ENCODE measurements at places on chromosomes 13 and 19. TPM values are rescaled to one million over a fixed set of nuclear protein-coding genes. Genes with fewer than 3 reads are reported as not detected.

GRCh38 chr19:1438933-1439354, 748 bp downstream of the RPS15 start:
- H3K27me3 ChIP-seq, result no peaks in the 10 kb centered on the region
- peaks cover 79% of the 10 kb centered on the region for H3K36me3 ChIP-seq
- H3K27ac ChIP-seq, result peak overlapping the region; percentile 100
- peaks cover 6% of the 10 kb centered on the region for H3K4me1 ChIP-seq

GRCh38 chr13:92315265-92315664, 911.3 kb upstream of the GPC6 start:
- peaks cover 6% of the 10 kb centered on the region for H3K4me1 ChIP-seq
- H3K27ac ChIP-seq, result no peak overlapping the region
- DNase-seq, result no peak
- no peak overlapping the region for H3K4me3 ChIP-seq
- no peaks in the 10 kb centered on the region for H3K36me3 ChIP-seq

GRCh38 chr13:73366241-73366640, 307.4 kb downstream of the KLF5 start:
- H3K4me1 ChIP-seq, result peaks cover 21% of the 10 kb centered on the region
- peak; percentile 13 for DNase-seq
- no peaks in the 10 kb centered on the region for H3K36me3 ChIP-seq
- H3K27ac ChIP-seq, result no peak overlapping the region
- H3K27me3 ChIP-seq, result no peaks in the 10 kb centered on the region

- H3K4me3 ChIP-seq, result no peak overlapping the region
- no peak overlapping the region for H3K27ac ChIP-seq
- H3K36me3 ChIP-seq, result peaks cover 4% of the 10 kb centered on the region
- H3K4me1 ChIP-seq, result no peaks in the 10 kb centered on the region
- no peak for DNase-seq
Measured at GRCh38 chr13:40376867-40377535, 289.4 kb downstream of the FOXO1 start.

GRCh38 chr13:76993021-76993420, 1.1 kb downstream of the CLN5 start:
- H3K36me3 ChIP-seq, result peaks cover 27% of the 10 kb centered on the region
- DNase-seq, result no peak
- no peaks in the 10 kb centered on the region for H3K27me3 ChIP-seq
- H3K4me3 ChIP-seq, result peak overlapping the region; percentile 93

DNA sequence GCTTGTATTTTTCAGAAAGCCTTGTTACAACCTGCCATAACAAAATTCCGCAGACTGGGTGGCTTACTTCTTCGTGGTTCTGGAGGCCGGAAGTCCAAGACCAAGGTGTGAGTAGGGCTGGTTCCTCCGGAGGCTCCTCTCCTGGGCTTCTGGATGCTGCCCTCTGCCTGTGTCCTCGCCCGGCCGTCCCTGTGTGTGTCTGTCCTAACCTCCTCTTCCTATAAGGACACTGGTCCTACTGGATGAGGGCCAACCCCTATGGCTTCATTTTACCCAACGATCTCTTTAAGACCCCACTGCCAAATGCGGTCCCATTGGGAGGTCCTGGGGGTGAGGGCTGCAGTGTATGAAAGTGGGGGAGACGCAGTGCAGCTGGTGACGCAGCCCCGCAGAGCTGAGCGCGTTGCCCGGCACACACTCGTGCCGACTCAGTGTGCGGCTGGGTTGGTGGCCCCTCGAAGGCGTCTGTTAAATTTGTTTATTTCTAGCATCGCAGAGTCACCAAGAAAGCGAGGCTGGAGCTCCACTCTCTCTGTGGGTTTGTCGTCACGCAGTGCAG, 116.7 kb downstream of the SOX1 start:
- DNase-seq, result no peak
- H3K27ac ChIP-seq, result no peak overlapping the region

DNA sequence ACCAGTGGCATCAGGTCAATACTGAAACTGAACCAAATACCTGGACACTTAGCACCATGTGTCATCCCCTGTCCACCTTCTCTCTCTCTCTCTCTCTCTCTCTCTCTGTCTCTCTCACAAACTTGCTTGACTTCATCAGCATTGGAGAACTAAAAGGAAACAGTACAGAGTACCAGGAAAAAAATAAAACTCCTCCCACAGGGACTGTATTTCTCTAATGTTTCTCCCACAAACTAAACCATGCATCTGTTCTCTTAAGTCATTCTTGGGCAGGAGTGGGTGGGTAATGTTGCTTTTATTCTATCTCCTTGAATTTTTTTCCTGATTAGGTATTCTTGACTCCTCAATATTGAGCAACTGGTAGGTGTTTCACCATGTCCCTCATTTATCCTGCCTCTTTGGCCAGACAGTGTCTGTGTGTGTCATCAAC, 112.9 kb upstream of the CACNA1A start:
- H3K27ac ChIP-seq, result peak overlapping the region; percentile 17
- H3K4me1 ChIP-seq, result peaks cover 29% of the 10 kb centered on the region
- peak; percentile 48 for DNase-seq
- no peaks in the 10 kb centered on the region for H3K27me3 ChIP-seq
- H3K36me3 ChIP-seq, result no peaks in the 10 kb centered on the region

- no peak for DNase-seq
- no peaks in the 10 kb centered on the region for H3K36me3 ChIP-seq
- H3K27me3 ChIP-seq, result no peaks in the 10 kb centered on the region
- H3K4me3 ChIP-seq, result no peak overlapping the region
- H3K4me1 ChIP-seq, result no peaks in the 10 kb centered on the region
Measured at GRCh38 chr19:28437390-28438346, 775.3 kb downstream of the UQCRFS1 start.

GRCh38 chr13:113862931-113863523, 849 bp downstream of the GAS6 start:
- peak overlapping the region; percentile 68 for H3K4me3 ChIP-seq
- peaks cover 34% of the 10 kb centered on the region for H3K4me1 ChIP-seq
- no peaks in the 10 kb centered on the region for H3K27me3 ChIP-seq
- H3K36me3 ChIP-seq, result peaks cover 12% of the 10 kb centered on the region
- H3K27ac ChIP-seq, result peak overlapping the region; percentile 61

DNA sequence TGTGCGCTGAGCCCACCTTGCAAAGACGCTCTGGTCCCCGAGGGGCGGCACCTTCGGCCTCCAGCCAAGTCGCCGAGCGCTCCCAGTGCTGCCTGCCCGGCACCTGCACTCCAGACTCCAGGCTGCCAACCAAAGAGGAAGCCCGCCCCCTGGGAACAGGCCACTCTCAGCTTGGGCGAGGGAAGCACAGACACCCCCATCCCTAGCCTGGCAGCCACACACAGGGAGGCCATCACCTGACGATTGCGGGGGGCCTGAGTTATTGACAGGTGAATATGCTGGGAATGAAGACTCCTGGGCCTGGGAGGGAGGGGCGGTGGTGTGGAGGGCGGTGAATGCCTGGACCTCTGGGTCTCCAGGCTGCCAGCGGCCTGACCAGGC, 10.3 kb upstream of the ZNF492 start:
- no peak overlapping the region for H3K4me3 ChIP-seq
- H3K27ac ChIP-seq, result no peak overlapping the region
- no peak for DNase-seq
- no peaks in the 10 kb centered on the region for H3K36me3 ChIP-seq

DNA sequence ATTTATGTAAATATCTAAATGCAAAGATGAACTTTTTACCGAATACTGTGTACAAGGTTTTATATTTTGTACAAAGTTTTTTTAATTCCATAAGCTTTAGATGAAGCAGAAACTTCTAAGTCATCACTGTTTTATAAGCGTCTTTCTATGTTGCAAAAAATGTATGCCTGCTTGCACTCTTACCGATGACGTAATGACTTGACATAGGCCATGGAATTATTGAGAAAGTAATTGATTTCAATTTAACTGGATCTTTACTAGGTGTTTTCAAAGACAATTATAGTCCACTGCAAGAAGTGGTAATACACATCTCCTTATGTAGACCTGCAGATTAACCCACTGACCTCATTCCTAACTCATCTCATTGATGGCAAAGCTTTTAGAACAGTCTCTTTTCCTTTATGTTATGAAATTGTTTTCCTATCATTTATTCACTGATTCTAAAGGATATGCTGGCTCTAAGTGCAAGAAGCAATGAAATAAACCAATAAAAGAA, 10.4 kb downstream of the DACH1 start:
- H3K27me3 ChIP-seq, result peaks cover 76% of the 10 kb centered on the region
- H3K36me3 ChIP-seq, result no peaks in the 10 kb centered on the region
- H3K27ac ChIP-seq, result no peak overlapping the region
- no peak for DNase-seq
- H3K4me3 ChIP-seq, result no peak overlapping the region

DNA sequence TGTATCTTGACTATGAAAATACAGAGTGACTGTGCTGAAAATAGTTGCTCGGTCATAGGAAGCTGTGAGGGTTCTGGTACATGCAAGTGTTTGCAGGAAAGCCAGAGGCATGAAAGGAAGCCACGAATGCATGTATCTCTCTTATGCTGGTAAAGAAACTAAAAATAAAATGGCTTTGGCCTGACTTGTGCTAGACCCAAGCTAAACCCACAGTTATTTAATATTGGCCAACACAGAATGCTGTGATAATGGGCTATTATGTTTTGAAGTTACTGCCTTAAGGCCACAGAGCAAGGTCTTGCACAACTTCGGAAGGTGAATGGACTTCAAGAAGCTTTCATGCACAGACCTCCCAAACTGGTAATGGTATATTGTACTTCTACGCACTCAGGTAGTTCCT, 518.2 kb upstream of the HTR2A start:
- no peak overlapping the region for H3K27ac ChIP-seq
- no peak overlapping the region for H3K4me3 ChIP-seq
- no peaks in the 10 kb centered on the region for H3K36me3 ChIP-seq
- H3K4me1 ChIP-seq, result no peaks in the 10 kb centered on the region
- peak; percentile 27 for DNase-seq

- H3K4me1 ChIP-seq, result peaks cover 15% of the 10 kb centered on the region
- no peaks in the 10 kb centered on the region for H3K27me3 ChIP-seq
- peak; percentile 41 for DNase-seq
- H3K27ac ChIP-seq, result no peak overlapping the region
Measured at GRCh38 chr13:109275852-109276251, 510.5 kb downstream of the IRS2 start.

GRCh38 chr13:46620471-46620870, 67.5 kb downstream of the LRCH1 start:
- H3K36me3 ChIP-seq, result no peaks in the 10 kb centered on the region
- no peaks in the 10 kb centered on the region for H3K27me3 ChIP-seq
- H3K4me3 ChIP-seq, result no peak overlapping the region
- DNase-seq, result no peak
- no peak overlapping the region for H3K27ac ChIP-seq

DNA sequence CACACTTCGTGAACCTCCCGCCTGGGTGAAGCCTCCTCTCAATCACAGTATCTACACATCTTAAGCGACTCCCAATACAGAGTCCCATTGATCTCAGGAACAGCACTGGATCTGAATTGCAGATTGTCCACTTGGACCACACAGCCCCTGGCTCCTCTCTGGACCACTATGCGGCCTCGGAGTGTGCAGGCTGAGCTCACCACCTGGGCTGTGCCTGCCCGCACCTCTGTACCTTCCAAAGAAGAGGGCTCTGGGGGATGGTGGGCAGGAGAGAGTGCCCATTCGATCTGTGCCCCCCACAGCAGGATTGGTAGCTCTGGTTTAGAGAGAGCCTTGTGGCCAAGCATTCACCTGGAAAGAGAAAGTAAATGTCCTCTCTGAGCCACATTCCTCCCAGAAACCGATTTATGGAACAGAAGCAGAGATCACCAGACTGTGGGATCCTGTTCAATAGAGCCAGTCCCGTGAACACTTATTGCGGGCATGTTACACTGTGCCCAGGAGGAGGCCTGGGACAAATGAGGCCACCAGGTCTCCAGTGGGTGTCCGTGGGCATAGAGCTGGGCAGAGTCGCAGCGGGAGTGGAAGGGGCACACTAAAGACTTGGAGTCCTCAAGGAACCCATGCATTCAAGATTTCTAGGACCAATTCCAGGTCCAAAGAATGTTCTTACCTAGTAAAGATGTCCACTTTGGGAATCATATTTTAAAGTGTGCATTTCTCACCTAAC, 141.6 kb upstream of the SOX1 start:
- H3K27ac ChIP-seq, result no peak overlapping the region
- no peaks in the 10 kb centered on the region for H3K4me1 ChIP-seq
- DNase-seq, result no peak
- H3K36me3 ChIP-seq, result no peaks in the 10 kb centered on the region
- H3K4me3 ChIP-seq, result no peak overlapping the region

DNA sequence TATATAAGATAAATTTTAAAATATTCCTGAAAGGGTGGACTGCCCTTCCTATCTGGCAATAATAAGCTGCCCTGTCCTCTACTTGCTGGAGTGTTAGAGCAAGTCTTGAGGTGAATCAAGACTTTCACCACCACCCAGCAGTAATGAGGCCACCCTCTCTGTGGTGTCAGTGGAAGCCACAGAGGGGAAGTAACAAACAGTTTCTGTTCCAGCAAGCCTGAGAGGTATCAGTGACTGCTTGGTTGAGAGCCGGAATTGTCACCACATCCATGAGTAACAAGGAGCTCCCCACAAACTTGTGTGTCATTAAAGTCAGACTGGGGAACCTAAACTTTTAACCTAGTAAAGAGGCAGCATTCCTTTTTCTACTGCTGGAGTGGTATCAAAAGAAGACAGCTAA, 532.7 kb upstream of the SPRY2 start:
- H3K4me1 ChIP-seq, result peaks cover 9% of the 10 kb centered on the region
- DNase-seq, result no peak
- no peak overlapping the region for H3K27ac ChIP-seq
- no peak overlapping the region for H3K4me3 ChIP-seq
- no peaks in the 10 kb centered on the region for H3K27me3 ChIP-seq
- no peaks in the 10 kb centered on the region for H3K36me3 ChIP-seq

DNA sequence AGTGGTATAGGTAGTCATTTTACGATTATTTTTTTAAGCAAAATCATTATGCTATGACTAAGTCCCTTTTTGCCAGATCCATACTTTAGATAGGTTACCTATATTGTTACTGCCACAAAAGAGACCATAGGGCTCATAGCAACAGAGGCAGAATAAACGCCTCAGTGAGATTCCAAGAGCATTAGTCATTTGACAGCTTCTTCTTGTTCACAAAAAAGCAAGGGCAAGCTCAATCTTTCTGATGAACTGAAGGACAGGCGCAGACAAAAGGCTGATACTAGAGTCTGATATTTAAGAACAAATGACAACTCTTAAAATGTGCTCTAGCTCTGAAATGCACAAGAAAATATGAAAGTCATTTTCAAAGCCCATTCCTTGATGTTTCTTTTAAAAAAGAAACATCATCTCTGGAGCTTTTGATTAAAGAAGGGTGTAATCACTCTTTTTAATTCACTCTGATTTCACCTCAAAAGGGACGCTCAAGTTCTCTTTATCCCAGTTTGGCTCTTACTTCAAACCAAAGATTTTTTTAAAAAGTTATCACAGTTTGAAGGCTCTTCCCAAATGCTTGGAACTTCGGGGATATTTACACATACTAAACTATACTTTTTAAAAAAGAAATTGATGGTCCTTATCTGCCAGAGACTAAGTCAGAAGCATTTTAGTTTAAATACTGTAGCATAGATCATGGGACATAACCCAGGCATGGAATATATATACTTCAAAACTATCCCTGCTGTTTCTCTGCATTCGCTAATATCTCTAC, 187.2 kb downstream of the EFNB2 start:
- no peaks in the 10 kb centered on the region for H3K36me3 ChIP-seq
- peaks cover 19% of the 10 kb centered on the region for H3K4me1 ChIP-seq
- peak; percentile 70 for DNase-seq
- H3K27me3 ChIP-seq, result no peaks in the 10 kb centered on the region

The CFD gene
- 0.88 TPM for total RNA-seq

The FPR1 gene
- 6.2 TPM for total RNA-seq

The MARK4 gene
- total RNA-seq, result 24.2 TPM

The PRODH2 gene
- total RNA-seq, result not detected

The PRR22 gene
- total RNA-seq, result 6.4 TPM

The ZNF230 gene
- 4.0 TPM for total RNA-seq

The C2CD4C gene
- total RNA-seq, result 0.49 TPM

The ZNF229 gene
- total RNA-seq, result 2.6 TPM

All from MCF 10A (cell line).